ENCODE measurements at places on chromosomes 4 and X.

DNA sequence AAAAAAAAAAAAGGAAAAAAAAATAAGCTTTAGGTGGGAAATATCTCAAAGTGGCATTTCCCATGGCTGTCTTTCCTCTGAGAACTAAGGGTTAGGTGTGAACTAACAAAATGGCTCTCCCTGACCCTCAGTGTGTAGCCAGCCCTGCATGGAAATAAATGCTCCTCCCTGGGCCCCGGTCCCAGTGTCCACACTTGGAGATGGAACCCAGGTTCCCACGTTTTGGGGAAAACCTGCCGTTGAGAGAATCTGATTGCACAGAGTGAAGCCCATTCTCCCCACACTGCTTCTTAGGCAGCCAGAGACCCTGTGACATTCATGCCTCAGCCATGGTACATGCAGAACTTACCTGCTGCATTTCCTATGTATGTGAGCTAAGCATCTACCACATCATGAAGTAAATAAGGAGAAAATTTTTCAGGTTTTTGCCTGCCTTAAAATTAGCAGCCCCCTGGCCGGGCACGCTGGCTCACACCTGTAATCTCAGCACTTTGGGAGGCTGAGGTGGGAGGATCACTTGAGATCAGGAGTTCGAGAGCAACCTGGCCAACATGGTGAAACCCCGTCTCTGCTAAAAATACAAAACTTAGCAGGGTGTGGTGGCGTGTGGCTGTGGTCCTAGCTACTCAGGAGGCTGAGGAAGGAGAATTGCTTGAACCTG lies 34.5 kb downstream of the HTT-AS start:
- no peak for DNase-seq

GRCh38 chr4:42487230-42487629 lies 89.9 kb downstream of the SHISA3 start:
- no peak for DNase-seq

GRCh38 chr4:53889326-53890055 lies 174.9 kb downstream of the CHIC2 start:
- no peak for DNase-seq

DNA sequence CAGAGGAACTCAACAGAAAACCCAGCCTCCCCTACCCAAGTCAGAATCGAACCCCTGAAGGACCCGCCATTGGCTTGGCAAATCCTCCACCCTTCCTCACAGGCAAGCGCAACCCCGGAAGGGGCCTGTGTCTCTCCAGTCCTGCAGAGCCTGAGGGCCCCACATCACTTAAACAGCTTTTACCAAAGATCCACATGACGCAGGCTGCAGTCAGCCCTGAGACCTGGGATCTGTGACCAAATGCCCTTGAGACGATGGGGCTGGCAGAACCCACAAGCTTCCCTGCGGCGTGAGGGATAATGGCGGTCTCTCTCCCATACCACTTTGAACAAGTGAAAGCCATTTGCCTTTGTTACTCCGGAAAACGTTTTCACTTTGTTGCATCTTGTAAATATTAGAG lies 54.9 kb downstream of the ACOX3 start:
- DNase-seq, result no peak

GRCh38 chr4:118397623-118397979 lies 44.8 kb upstream of the PRSS12 start:
- no peak for DNase-seq

DNA sequence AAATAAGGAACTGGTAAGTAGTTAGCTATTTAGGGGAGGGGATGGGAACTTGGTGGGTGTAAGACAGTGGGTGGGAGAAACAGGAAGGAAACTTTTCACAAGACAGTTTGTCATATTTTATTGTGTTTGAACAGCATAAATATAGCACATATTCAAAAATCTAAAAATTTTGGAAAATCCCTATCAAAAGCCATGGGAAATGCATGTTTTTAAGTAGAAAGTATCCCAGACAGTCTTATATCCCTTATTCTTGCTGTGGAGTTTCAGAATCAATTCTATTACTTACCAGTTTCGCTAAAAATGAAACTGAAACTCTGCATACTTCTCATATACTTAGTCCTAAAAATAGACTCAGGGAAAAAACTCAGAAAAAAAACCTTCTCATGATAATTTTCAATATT lies 22.3 kb upstream of the RASGEF1B start:
- DNase-seq, result no peak

- no peak for DNase-seq
Measured at GRCh38 chrX:1657367-1658070, 42.7 kb downstream of the ASMT start.

DNA sequence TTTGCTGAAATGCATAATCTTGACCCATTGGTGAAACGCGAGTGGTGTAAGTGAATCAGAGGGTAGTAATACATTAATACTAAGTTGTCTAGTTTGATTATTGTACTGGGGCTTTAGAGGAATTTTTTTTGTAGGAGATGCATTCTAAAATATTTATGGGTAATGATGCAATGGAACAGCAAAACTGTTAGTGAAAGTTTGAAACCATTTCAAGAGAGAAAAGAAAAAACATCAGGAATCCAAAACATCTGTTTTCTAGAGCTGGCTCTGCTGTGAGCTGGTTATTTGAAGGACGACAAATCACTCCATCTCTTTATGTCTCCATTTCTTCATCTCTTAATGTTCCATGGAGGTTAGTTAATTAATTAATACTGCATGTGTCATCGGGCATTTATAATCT lies 351.9 kb upstream of the FAT1 start:
- DNase-seq, result no peak

DNA sequence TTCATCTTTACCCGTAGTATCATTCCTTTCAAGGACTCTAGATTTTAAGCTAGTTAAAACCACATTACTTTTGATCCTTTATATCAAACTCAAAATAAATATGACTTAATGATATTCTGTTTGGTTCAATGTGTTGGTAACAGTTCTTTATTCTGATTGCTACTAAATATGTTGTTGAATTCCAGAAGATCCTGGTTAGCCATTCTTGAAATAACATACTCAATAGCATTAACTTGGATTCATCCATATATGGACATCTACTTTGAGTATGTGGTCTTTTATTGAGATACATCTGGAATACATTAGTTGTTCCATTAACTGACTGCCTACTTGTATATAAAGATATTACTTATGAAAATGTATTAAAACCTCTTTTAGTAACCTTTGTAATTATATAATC lies 27.5 kb upstream of the PCDH18 start:
- no peak for DNase-seq

GRCh38 chr4:99998062-99998867 lies 48.2 kb upstream of the H2AZ1 start:
- no peak for DNase-seq

- DNase-seq, result no peak
Measured at GRCh38 chrX:22634083-22634482, 361.4 kb downstream of the CBLL2 start.

GRCh38 chr4:64402684-64403083 lies 6.6 kb downstream of the TECRL start:
- no peak for DNase-seq

GRCh38 chrX:49309401-49309981 lies 6.0 kb downstream of the GAGE10 start:
- DNase-seq, result no peak

- DNase-seq, result no peak
Measured at GRCh38 chr4:99817309-99817890, 773 bp downstream of the DAPP1 start.

DNA sequence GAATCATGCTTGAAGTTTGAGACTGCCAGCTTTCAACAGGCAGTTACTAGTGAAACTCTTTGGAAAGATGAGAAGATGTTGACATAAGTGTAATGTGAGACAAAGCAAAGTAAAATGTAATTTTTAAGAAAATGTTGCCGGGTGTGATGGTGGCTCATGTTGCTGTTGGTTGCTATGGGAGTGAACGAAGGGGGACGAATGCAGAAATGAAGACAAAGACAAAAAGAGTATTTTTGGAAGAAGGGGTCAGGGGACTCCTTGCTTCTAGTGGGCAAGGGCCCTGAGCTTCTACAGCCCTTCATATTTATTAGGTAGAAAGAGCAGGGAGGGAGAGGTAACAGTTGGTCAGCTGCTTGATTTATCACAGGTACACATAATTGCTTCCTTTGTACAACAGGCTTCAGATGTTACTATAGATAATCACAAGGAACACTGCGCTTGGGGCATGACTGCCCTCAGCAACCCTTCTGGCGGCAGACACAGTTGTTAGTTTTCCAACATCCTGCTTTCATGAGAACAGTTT lies 11.9 kb upstream of the UGDH start:
- no peak for DNase-seq

GRCh38 chrX:73841337-73841736 lies 278.3 kb downstream of the CHIC1 start:
- DNase-seq, result no peak

GRCh38 chr4:144799486-144799885 lies 153.5 kb downstream of the HHIP start:
- DNase-seq, result no peak

DNA sequence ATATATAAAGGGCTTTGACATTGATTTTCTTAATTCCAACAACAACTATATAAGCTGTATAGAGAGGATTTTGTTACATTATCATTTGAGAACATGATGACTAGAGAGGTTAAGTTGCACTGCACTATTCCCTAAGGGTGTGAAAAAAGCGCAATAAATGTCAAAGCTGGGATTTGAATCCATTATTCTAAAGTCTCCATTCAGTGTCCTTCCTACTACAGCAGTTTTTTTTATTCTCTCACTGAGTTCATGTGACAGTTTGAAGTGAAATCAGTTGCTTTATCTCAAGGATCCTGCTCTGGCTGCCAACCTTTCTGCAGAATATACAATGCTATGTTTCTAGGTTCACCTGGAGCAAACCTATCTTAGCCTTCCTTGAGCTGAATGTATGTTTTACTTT lies 177.5 kb downstream of the ANKRD50 start:
- DNase-seq, result no peak

DNA sequence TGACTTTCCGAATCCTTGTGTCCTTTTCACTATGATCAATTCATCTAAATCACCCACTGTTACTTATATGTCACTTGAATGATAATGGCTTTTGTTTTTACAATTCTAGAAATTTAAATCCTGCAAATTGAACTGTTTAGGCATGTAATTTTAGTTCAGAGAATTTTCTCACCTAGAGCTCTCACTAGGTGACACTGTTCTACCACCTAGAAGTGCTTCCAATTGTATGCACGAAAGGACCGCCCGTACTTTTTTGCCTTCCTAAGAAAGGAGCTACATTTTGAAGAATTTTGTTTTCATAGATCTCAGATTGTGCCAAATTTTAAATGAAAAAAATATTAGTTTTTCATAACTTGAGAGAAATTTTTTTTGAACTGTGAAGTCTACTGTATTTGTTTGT lies 481.6 kb upstream of the FSTL5 start:
- no peak for DNase-seq

DNA sequence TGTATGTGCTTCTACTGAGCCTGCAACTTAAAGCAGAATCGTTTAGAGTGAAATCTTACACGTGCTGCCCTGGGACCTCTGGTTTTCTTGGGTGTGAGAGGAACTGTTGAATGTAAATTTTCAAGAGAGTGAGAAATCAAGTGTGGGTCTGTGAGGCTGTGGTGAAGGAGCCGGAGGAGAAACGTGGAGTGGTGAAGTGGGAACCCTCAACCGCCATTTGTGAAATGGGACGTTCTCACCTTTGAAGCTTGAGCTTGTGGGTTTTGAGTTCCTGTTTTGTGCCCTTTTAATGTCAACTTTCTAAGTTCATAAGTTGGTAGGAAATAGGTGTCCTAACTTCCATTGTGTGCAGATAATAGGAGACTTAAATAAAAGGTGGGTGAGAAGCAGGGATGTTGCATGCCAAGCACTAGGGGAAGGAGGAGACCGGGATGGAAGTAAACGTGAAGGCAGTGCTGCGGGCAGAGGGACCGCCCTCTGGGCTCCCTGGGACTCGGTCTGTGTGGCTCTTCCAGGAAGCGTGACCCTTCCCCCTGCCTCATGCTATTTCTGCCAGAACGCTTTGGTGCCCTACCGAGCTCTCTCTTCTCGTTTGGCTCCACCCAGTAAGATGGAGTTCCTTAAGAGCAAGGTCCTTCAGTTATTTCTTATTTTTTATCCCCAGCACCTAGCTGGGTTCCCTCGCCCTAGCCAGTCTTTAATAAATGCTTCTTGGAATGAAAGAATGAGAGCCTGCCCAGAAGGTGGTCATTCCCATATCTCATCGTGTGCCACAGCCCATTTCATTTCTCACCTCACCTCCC lies 56.0 kb downstream of the TMEM131L start:
- DNase-seq, result peak; percentile 33

GRCh38 chr4:138672393-138672976 lies 343.1 kb upstream of the NOCT start:
- DNase-seq, result no peak

DNA sequence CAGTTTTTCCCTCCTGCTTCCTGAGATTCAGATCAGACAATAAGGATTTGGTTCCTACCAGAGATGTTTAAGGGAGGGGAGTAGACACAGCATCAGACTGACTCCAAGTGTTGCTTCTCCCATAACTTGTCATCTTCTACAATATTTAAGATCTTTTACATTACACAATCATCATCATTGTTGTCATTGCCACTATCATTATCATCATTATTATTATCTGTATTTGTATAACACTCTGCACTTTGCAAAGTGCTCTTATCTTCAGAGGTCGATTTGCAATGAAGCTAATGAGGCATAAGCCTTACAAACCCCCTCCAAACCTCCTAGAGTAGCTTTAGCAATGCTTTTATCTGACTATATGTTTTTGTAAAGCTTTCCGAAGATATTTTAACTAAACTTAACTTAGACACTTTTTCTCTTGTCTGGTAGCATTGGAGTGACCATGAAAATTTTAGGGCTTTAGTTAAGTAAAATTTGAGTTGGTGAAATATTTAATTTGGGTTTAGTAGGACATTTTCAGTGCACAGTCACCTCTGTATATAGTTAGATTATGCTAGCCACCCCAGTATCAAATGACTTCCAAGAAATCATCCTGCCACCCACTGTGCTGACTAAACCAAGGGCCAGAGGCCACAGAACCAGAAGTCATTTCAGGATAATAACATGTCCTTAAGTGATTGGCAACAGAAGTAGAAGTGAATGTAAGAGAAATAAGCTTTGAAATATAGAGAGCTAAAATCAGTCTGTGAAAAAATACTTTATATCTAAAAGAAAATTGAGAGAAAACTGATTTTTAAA lies 124.2 kb upstream of the NRK start:
- no peak for DNase-seq

- DNase-seq, result no peak
Measured at GRCh38 chrX:21770631-21771321, 12.9 kb upstream of the SMPX start.

DNA sequence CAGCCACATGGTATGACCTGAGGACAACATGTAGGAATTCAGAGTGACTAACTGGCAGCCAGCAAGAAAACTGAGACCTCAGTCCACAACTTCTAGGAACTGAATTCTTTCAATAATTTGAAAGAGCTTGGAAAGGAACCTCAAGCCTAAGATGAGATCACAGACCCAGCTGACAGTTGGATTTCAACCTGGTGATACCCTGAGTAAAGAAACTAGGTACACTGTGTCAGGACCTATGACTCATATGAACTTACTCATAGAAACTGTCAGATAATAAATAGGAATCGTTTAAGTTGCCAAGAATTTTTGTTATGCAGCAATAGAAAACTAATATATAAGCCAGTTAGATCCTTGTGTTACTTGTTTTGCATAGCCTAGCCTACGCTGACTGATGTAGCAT lies 102.4 kb upstream of the DCAF12L1 start:
- no peak for DNase-seq

GRCh38 chr4:142558851-142559250 lies 287.2 kb downstream of the INPP4B start:
- no peak for DNase-seq
